8988T (cell line): ENCODE measurements at places on chromosomes 5 and 9.

- no peak for DNase-seq
Measured at GRCh38 chr5:109078448-109078847, 330.8 kb downstream of the FER start.

- DNase-seq = no peak
Measured at GRCh38 chr9:137426018-137426681, 3.0 kb downstream of the NOXA1 start.

DNA sequence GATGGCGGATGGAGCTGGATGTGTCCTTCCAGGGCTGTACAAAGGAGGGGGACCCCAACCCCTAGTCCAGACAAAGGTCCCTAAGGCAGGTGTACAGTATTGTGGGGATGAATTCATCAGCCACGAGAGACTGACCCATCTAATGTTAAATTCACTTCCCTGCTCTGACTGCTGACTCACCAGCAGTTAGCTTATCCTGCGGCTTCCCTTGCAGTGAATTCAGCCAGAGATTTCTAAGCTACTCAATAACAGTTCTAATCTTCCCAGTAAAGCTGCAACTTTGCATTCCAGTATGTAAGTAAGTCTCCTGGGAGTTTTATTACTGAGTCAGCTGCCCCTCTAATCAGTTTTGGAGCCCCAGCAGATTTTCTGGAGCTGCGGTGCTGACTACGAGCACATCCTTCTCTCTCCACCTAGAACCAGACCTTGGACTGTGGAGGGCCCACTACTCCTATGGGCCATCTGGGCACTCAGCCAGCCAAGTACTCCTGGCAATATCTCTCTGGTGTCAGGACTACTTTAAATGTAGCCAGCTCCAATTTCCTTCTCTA, 16.1 kb downstream of the B4GALT1 start:
- no peak for DNase-seq

DNA sequence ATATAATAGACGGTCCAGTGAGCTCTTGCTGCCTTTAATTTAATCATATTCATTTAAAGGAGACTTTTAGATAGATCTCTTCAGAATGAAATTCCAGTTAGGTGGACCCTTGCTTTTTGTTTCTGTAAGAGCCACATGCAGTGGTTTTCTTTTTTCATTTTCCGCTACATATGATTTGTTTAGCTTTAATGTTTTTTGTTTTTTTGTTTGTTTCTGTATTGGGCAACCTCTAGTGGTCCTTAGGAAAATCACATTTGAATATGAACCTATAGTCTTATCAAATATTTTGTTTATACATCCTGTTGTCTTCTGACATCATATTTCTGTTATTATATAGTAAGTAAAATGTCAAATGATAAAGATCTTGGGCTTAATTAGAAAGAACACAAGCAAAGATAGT, 150.8 kb downstream of the HACD4 start:
- DNase-seq = no peak

- no peak for DNase-seq
Measured at GRCh38 chr9:77848897-77849296, 182.7 kb downstream of the GNAQ start.

DNA sequence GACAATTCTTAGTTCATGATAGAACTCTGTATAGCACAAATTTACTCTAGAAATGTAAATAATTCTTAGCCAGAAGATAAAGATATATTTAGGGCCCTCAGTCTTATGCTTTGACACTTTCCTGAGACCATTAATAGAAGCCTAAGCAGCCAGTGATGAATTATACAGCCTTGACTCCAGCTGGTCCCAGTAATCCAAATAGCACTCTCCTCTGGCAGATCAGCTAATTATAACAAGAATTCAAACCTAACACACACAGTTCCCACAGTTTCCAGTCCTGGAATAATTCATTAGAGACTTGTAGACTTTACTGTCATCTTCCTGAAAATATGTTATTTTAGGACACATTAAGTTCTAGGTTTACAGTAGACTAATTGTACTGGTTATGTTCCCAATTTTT, 50.4 kb downstream of the SHOC1 start:
- DNase-seq = no peak
